Motor neuron (in vitro differentiated cells): ENCODE measurements at places on chromosomes 6 and 20.

GRCh38 chr20:25136056-25136455 is 54.1 kb upstream of the VSX1 start:
- ATAC-seq = no peak

DNA sequence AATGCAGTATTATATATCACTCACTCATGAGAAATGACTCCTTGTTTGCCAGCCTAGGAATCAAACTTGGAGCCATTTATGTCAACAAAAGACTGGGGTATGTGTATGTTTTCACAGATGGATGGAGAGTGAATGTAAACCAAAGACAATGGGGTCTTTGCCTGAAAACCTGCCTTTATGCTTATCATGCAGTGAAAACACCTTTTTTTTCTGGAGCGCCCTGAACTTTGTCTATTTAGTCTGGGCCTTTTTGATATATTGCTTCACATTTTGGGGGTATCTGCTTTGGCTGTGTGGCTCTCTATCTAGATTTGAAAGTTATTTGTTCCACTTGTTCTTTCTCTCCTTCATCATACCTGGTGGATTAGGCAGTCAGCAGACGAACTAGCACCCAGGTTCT is 848.5 kb upstream of the FLRT3 start:
- no peak for ATAC-seq

DNA sequence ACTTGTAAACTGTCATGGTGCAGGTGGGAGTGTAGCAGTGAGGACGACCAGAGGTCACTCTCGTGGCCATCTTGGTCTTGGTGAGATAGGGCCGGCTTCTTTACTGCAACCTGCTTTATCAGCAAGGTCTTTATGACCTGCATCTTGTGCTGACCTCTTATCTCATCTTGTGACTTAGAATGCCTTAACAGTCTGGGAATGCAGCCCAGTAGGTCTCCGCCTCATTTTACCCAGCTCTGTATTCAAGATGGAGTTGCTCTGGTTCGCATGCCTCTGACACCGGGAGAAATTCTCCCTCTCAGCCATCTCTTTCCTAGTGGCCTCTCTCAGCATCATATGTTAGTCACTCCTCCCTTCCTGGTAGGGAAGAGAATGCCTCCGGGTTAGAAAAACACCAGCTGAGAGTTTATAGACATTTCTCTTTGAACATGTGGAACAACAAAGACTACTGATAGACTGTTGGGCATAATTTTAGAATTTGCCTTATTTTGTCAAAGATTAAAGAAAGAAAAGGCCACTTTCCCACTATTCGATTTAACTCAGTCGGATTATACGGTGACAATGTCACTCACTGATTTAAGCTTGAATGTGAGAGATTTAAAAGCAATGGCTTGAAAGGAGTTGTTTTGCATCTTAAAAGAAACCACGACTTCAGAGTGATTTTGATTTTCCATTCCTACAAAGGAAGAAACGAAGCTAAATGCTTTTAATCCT is 67.9 kb upstream of the SNX9 start:
- no peak for ATAC-seq

DNA sequence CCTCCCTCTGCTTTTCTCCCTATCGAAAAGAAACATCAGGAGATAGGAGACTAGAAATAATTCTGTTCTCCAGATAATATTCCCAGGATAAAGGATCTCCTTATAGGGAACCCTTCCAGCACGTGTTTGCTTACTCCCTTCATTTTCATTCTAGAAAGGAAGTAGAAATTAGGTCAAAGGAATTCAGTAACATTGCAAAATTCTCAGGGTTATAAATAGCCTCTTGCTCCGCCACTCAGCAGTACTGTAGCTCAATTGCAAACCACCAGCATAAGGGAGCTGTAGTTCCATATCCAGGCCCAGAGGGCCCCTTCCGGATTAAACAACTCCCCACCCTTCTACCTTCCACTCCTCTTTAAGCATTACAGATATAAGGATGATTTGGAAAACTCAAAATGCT is 6.2 kb downstream of the ELMO2 start:
- no peak for ATAC-seq

GRCh38 chr6:107866606-107867301 is 42.6 kb upstream of the SCML4 start:
- peak; percentile 16 for ATAC-seq

DNA sequence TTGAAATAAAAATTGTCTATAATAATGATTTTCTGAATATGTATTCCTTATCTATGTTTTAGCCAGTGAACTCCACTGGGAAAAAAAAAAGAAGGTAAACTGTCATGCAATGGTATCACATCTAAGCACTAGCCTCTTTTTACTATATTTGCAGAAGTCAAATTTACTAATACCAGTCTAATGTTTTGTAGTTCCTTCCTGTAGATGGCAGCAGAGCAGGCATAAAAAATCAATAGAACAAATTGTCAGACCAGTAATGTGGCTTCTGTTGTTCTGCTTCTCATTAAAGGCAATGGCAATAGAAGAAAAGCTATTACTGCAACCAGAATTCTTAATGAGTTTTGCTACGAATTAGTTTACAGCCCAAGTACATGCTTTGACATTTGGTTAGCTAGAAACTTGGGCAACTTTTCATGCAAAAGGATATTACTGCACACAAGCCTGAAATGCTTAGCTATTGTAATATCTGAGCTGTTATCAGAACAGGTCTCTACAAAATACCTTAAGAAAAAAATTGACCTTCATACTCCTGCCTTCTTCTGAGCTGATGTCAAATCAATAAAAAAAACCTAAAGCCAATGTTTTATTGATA is 476.9 kb downstream of the KHDRBS2 start:
- ATAC-seq = peak; percentile 38

DNA sequence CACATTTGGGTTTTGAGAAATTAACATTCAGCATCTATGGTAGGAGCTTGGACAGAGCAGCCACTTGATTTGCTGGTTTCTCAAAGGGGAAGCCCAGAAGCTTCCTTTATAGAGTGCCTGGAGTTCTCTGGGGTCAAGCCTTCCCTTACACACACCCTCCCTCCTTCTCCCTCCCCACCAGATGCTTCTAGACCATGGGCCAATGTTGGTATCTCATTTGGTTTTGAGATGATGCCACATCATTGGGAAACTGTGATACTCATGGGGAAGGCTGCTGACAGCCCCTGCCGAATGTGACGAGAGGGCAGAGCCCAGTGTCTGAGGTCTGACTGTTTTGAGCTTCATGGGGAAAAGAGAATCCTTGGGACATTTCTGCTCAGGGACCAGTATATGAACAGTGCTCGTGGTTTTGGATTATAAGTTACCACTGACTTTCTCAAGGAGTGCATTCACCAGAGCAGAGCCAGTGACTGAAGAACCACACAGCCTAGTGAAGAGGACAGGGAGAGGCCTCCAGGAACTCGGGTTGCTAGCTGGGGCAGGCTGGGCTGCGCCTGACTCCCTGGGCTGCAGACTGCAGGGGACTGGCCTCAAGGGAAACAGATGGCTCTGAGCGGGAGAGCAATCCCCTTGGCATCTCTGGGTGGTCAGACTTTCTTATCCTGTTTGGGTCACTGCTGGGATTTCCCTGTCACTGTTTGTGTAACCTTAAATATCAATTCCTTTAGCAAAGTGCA is 46.4 kb upstream of the CST5 start:
- ATAC-seq = no peak

GRCh38 chr6:27630727-27631608 is 158.1 kb upstream of the ZNF184 start:
- peak; percentile 96 for ATAC-seq

DNA sequence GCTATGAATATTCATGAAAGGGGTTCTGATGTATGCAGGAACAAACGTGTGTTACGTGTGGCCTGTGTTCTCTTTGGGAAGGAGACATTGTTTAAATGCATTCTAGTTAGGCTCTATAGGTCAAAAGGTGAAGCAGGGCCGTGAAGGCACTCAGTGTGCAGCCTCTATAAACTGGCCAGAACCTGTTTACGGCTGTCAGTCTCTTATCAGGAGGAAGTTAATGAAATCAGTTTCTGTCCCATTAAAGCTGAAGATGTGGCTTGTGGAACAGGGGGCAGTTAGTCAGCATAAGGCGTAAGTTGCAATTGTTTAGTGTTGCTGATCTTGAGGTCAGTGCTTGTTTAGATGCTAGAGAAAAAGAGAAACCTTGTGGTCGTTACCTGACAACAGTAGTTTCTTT is 111.5 kb upstream of the KCNG1 start:
- no peak for ATAC-seq

- ATAC-seq = no peak
These were observed 80.4 kb upstream of the BTN3A2 start for GRCh38 chr6:26284537-26285142.

- no peak for ATAC-seq
These were observed 4.8 kb downstream of the CRISP3 start for GRCh38 chr6:49739423-49739822.

DNA sequence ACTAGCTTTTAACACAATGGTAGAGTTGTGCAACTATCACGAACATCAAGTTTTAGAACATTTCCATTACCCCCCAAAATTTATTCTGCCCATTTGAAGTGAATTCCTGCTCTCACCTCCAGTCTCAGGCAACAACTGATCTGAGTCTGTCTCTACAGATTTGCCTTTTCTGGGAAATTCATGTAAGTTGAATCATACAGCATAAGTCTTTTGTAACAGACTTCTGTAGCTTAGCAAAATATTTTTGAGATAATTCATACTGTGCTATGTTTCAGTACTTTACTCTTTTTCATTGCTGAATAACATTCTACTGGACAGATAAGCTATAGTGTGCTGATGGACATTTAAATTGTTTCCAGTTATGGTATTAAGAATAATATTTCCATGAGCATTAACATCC is 447.3 kb upstream of the GJE1 start:
- ATAC-seq = no peak

- ATAC-seq = no peak
These were observed 25.6 kb upstream of the PREP start for GRCh38 chr6:105428342-105428957.

GRCh38 chr6:134368670-134369069 is 50.8 kb upstream of the SGK1 start:
- no peak for ATAC-seq

- ATAC-seq = peak; percentile 87
These were observed 169.3 kb downstream of the OGFRL1 start for GRCh38 chr6:71457929-71458328.

DNA sequence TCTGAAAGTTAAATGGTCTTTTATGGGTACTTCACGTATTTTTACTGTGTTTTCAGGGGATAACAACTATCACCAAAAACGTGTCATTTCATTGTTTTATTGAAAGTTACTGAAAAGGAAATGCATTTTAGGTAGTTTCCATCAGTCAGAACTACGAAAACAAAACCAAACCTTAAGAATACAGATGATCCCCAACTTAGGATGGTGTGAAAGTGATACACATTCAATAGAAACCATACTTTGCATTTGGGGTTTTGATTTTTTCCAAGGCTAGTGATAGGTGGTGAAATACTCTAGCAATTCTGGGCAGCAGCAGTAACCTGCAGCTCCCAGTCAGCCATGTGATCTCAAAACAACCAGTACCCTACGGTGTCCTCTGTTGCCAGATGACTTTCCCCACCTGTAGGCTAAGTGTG is 25.9 kb upstream of the EFHC1 start:
- ATAC-seq = no peak
